ENCODE measurements at places on chromosomes 7 and 10. TPM values are rescaled to one million over a fixed set of nuclear protein-coding genes. Genes with fewer than 3 reads are reported as not detected.

The BUD31 gene
- total RNA-seq, result 73.8 TPM

GRCh38 chr7:145696071-145696470 is 420.5 kb upstream of the CNTNAP2 start:
- no peak for DNase-seq
- no peaks in the 10 kb centered on the region for H3K27me3 ChIP-seq
- H3K4me1 ChIP-seq, result no peaks in the 10 kb centered on the region
- no peak overlapping the region for H3K4me3 ChIP-seq
- no peaks in the 10 kb centered on the region for H3K36me3 ChIP-seq

DNA sequence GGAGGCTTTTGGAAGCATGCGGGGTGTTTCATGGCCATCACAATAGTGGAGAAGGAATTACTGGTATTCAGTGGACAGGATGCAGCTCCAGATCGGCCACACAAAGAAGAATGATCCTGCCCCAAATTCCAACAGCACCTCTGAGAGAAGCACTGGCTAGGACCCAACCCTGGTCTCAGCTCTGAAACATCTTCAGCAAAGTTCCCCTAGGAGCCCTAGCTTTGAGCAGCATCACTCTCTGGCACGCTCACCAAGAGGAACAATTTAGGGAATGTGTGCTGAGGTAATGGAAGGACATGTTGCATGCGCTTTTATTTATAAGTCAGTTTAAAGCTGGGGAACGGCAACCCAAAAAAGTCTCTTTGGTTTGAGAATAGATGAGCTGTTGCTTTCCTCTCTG is 5.5 kb upstream of the OPN1SW start:
- H3K4me1 ChIP-seq, result no peaks in the 10 kb centered on the region
- H3K36me3 ChIP-seq, result no peaks in the 10 kb centered on the region
- H3K27ac ChIP-seq, result no peak overlapping the region
- no peak overlapping the region for H3K4me3 ChIP-seq
- DNase-seq, result no peak

The SLC29A4 gene
- total RNA-seq, result 13.5 TPM

The PLAU gene
- 11.0 TPM for total RNA-seq

The PRPS1L1 gene
- 2.7 TPM for total RNA-seq

The MAGI2 gene
- 27.1 TPM for total RNA-seq

The HIBADH gene
- total RNA-seq, result 80.5 TPM
